ENCODE measurements at places on chromosomes 13 and 19.
A peak's percentile ranks its signal among the peaks of the same experiment; 100 is the strongest.

GRCh38 chr19:46115396-46116106 is 8.9 kb downstream of the IGFL3 start:
- DNase-seq, result no peak

DNA sequence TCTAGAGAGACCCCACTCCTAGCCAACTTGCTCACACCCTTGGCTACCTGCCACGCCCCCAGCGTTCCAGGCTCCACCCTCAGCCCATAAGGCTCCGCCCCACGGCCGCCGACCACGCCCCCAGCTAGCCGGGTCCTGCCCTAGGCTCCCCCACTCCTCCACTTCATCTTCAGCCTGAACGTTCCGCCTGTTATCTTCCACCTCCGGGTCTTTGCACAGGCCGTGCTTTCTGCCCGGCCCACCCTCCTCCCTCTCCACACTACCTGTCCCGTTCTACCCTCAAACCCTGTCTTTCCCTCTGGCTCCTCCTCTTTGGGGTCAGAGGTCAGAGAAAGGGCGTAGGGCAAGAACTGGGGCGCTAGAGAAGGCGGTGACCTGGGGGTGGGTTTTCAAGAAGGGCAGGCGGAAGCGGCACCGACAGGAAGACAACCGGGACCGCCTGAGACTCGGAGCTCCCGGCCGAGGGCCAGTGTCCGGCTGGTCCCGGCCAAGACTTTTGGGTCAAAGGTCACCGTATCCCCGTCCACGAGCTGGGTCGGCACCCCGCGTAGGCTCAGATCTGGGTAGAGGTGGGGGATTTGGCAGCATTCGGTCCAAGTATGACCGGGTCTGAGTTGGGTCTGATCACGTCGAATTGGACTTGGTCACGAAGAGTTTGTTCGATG is 2.2 kb downstream of the PDE4C start:
- no peak for DNase-seq

- DNase-seq, result no peak
These were observed at the start of gene GSX1 for GRCh38 chr13:27792393-27793218. GSX1 (plus strand) TSS chr13:27792483; CDS start chr13:27792691, 208 bp downstream.

- no peak for DNase-seq
These were observed 37.8 kb downstream of the OLFM4 start for GRCh38 chr13:53066411-53066810.

GRCh38 chr13:101572456-101572855 is 120.0 kb downstream of the ITGBL1 start:
- DNase-seq, result no peak

GRCh38 chr19:48344892-48345291 is 18.8 kb downstream of the TMEM143 start:
- DNase-seq, result no peak

- no peak for DNase-seq
These were observed 329.0 kb upstream of the TMTC4 start for GRCh38 chr13:101003566-101003965.

GRCh38 chr19:8224394-8225145 is 15.4 kb downstream of the CERS4 start:
- DNase-seq, result no peak

DNA sequence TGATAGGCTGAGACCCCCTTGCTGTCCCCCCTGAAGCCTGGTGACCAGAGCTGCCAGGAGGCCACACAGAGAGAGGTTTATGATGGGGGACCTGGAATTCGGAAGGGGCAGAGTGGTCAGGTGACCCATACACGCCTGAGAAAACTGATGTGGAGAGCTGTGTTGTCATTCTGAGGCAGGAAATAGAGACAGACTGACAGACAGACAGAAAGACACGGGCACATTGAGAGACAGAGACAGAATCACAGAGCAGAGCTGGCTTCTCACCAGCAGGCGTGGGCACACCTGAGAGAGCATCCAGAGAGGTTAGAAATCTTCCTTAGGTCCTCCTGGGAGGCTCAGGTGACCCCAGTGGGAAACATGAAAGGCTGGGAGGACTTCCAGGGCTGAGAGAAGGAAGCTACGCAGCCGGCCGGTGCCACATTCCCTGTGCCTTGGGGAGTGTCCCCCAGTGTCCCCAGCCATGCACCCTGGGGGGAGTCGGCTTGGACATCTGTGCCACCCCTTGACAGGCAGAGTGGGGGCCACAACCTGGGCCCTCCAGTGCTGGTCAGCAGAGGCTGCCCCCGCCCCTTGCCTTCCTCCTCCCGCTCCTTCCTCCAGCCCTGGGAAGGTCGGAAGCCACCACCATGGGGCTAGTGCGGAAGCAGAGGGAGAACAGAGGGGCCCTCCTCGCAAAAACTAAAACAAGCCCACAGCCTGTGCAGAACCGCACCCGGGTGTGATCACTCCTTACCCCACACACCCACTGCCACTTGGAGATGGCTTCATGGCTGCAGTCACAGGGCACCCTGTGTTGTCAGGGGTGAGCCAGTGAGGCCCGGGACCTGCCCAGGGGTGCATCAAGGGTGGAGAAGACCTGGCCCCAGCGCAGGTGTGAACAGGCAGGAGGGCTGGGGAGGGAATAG is 2.2 kb downstream of the FFAR1 start:
- DNase-seq, result no peak

DNA sequence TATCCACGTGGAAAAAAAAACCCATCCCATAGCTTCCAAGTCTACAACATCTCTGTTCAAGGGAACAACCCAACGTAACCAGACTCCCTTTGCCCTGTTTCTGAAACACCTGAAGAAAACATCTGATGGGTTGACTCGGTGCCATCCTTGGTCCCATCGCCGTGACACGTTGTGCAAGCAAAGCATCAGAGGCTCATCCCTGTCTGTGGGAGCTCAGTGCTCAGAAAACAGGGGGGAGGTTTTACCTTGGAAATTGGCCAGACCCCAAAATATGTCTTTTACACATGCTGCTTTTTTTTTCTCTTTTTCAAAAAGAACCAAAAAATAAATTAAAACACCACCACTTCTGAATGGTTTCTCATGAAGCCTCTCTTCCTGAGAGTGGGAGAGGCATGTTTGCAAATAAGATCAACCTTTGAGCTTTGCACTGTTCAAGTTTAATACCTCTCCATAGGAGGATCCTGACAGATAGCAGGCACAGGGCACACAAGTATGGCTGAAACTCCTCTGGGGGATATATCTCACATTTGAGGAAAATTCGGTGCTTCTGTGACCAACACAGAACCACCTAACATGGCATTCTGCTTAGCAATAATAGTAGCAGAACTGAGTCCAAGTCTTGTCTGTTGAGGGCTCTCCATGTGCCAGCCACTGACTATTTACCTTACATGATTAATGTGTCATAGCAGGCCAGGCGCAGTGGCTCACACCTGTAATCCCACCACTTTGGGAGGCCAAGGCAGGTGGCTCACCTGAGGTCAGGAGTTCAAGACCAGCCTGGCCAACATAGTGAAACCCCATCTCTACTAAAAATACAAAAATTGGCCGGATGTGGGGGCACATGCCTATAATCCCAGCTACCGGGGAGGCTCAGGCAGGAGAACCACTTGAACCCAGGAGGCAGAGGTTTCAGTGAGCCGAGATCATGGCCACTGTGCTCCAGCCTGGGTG is 7.0 kb upstream of the PVR start:
- no peak for DNase-seq

DNA sequence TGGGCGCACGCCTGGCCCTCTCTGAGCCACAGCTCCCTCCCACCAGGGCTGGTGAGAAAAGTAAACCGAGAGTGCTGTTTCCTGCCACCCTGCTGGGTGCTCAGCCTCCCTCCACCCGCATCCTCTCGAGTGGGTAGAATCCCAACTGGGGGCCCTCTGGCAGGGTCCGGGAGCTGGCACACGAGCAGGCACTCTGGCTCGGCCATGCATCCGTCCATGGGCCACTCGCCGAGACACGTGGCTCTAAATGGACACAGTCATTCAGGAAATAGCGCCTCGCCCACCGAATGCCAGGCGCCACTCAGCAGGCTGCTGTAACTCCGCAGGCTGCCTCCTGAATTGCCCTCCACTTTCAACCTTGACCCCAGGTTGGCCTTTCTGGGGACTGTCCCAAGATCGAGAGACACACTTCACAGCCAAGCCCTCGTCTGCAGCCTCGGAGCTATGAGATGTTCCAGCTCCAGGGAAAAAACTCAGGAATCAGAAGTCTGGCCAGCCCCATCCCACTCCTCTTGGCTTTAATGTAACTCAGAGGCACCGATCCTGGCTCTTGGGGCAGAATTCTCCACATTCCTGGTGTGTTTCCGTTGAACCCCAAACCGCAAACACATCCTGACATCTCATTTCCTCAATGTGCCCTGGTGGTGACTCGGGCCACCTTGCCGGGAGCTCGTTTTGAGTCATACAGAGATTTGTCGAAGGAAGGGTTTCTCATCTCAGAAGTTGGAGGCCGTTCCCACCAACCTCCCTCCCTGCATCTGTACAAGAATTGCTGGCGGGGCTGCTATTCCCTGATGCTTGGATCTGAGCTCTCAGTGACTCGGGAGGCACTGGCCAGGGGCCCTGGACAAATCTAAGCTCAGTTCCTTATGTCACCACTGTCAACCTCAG is 14.1 kb downstream of the KLF2 start:
- DNase-seq, result no peak

DNA sequence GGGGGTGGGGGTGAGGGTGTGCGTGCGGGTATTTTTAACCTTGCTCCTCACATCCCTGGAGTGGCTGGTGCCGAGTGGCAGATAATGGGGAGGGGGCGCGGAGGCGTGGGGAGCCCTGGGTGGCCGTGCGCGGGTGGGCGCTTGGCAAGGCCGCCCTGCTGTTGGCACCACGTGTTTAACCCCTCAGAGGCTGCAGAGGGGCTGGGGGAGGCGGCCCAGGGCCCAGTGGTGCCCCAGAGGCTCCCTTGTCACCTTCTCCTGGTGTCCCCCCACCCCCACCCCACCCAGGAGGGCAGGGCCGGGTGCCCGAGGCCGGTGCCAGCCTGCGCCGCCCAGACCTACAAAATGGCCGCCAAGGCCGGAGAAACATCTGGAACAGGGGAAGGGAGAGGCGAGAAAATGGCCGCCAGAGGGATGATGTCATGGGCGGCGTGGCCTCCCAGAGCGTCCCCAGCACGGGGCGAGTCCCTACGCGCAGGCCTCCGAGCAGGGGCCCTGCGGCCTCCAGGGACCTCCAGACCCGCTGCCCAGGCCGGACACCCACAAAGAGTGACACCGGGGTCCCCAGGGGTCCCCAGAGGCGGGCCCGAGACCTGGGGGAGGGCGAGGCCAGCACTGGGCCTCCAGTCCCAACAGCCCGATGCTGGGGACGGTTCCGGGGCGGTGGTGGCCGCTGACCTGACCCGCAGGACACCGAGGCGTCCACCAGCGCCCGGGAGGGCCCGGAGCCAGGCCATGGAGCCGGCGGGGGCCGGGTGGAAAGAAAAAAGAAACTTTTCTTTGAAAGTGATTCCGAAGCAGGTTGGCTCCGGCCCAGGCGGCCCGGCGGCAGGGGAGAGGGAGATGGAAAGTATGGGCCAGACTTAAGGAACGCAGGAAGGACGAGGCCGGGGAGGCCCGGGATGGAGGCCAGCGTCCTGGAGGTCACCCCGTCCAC is 38.2 kb downstream of the NFIC start:
- no peak for DNase-seq

GRCh38 chr19:9914315-9915207 is 21.8 kb downstream of the OLFM2 start:
- DNase-seq, result peak; percentile 73

- DNase-seq, result no peak
These were observed 157.7 kb downstream of the KDM4B start for GRCh38 chr19:5126498-5127223.

- DNase-seq, result no peak
These were observed 23.3 kb downstream of the ZNF787 start for GRCh38 chr19:56097776-56098175.

DNA sequence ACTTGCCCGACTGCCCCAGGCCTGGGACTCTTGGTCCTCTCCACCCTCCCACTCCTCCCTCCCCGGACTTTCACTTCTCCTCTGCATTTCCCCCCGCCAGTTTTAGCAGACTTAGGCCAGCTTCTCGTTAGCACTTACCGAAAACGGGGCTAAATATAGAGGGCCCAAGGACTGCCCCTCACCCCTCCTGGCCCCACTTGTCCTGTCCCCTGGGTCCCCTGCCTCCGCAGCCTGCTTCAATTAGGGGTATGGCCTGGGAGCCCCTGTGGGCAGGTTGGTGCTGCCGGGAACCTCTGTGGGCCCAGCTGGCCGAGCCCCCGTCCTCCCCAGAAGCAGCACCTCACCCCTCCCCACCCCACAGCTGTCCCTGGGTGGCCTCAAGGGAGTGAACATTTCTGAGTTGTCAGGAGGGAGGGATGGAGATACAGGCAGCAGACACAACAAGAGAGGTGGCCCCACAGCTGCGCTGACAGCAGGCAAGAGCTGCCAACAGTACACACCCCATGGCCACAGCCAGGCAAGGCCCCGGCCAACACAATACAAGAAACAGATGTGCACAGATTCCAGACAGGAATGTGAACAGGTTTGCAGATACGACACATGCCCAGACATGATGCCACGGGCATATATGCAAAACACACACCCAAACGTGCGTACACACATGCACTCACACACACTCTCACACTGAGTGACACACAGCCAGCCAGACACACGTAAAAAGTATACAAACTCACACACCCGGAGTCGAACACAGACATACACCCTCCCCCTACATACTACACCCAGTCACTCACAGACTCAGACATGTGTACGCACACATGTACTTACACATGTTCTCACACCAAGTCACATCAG is 2.6 kb downstream of the POU2F2 start:
- DNase-seq, result no peak

- no peak for DNase-seq
These were observed 95.7 kb downstream of the SLC10A2 start for GRCh38 chr13:102970542-102970941.

DNA sequence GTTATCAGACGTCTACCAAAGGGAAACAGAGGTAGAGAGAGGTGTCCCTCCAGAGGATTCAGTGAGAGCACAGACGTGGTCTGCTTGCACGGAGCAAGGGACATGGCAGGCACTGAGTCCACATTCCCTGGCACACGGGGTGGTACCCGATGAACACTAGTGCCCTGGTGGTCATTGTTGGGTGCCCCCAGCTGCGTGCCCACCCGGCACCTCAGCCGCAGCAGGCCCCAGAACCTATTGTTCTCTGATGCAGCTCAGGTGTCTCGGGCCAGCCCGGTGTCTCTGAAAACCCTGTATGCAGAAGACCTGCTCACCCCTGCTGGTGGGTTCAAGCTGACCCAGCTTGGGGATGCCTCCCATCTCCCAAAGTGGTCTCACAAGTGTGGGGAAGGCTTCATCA is 11.9 kb downstream of the SUGP1 start:
- DNase-seq, result no peak

GRCh38 chr13:107119989-107120881 is 552.3 kb upstream of the ARGLU1 start:
- no peak for DNase-seq

GRCh38 chr19:30269638-30270037 is 102.5 kb upstream of the ZNF536 start:
- DNase-seq, result no peak

DNA sequence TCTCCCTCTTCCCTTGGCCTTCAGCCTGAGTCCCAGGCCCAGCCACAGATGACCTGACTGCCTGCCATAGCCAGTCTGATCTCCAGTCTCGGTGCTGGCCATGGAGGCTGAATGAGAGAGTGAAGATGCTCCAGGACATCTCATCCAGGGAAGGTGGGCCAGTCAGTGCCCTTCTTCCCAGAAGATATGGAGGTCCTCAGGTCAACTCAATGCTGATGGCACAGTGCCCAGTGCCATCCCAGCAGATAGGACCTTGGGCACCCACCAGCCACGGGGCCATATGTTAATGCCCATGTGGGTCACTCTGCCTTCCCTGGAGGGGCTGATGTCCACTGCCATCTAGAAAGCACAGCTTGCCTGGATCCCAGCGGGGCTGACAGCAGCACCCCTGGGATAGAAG is 7.2 kb downstream of the VSTM2B start:
- no peak for DNase-seq

Data from NCI-H1092 treated with DMSO at 0.1 percent for 48 hours (cell line).